ENCODE measurements at places on chromosomes 6 and 20.

- DNase-seq, result no peak
Observed at GRCh38 chr6:119717942-119718341, 368.4 kb upstream of the MAN1A1 start.

GRCh38 chr20:10984294-10984693 lies 310.5 kb upstream of the JAG1 start:
- no peak for DNase-seq

DNA sequence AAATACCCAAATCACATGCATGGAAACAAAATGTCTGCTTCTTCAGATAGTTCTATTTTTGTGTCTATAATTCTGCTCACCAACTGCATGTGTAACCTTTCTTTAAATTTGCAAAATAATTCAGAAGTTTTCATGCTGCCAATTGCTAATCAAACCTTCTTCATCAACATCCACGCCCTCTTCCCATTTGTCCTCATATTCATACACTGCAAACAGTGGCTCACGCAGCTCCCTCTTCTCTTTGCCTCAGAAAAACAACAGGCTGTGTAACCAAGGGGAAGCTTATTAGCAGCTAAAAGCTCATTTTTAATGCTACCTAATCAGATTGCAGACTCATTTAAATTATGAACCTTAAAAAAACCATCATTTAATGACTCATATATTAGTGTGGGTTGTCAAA lies 555.0 kb upstream of the EPHA7 start:
- no peak for DNase-seq

DNA sequence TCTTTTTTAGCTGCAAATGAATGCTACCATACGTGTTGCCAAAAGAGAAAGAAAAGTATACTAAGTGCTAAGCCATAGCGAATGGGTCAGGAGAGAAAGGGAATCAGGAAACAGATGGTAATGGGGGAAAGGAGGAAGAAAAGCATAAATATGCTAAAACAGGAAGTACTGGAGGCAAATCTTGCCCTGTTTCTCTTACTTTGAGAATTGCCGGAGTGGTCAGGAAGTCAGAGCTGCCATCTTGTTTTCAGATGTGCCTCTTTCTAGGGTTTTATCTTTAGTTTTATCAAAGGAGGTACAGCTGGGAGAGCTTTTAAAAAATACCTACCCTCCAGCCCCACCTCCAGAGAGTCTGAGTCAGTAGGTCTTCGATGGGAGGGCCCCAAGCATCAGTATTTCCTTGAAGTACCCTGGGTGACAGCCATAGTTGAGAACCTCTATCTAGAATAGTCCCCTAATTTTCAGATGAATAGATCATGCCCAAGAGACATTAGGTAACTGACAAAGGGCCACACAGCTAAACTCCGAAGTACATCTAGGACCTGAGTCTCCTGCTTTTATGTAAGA lies 193.3 kb downstream of the CLIC5 start:
- DNase-seq, result no peak

GRCh38 chr6:87747646-87748045 lies 45.6 kb upstream of the AKIRIN2 start:
- DNase-seq, result no peak

DNA sequence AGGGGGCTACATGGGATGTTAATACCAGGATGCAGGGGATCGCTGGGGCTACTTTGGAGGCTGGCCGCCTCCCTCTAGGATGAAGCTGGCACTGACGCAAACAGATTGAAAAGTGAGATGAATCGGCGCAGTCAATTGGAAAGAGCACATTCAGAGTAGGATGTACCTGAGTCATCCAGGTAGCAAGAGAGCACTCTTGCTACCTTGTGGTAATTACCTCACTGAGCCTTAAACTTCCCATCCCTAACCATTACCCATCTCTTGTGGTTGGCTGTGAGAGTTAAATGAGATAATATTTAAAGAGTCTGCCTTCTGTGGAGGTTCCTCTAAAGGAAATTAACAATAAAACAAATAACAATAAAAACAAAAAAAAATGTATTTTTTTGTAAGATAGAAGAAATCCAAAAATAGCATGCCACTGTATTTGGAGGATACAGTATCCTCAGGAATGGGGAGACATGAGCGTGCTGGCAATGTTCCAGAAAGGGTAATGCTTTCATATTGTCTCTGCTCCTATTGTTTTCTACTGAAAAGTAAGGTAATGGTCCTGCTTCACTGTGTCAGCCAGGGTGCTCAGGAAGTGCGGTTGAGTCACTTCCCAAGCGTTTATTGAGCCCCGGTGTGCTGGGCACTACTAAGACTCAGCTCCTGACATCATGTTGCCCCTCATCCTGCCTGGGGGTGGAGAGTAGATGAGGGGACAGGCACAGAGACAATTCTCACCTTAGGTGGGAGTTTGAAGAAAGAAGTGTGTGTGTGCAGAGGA lies 301.1 kb downstream of the EYA4 start:
- DNase-seq, result no peak

- no peak for DNase-seq
Observed at GRCh38 chr6:31529329-31530150, 778 bp downstream of the MCCD1 start.

GRCh38 chr20:58135441-58136148 lies 92.9 kb downstream of the ANKRD60 start:
- no peak for DNase-seq

GRCh38 chr6:3884007-3884745 lies 35.0 kb downstream of the FAM50B start:
- DNase-seq, result no peak

GRCh38 chr20:37868851-37869333 lies 34.0 kb upstream of the VSTM2L start:
- DNase-seq, result no peak

- no peak for DNase-seq
Observed at GRCh38 chr6:2385471-2385983, 140.1 kb upstream of the GMDS start.

GRCh38 chr6:117276778-117277316 lies 11.5 kb downstream of the VGLL2 start:
- DNase-seq, result no peak

DNA sequence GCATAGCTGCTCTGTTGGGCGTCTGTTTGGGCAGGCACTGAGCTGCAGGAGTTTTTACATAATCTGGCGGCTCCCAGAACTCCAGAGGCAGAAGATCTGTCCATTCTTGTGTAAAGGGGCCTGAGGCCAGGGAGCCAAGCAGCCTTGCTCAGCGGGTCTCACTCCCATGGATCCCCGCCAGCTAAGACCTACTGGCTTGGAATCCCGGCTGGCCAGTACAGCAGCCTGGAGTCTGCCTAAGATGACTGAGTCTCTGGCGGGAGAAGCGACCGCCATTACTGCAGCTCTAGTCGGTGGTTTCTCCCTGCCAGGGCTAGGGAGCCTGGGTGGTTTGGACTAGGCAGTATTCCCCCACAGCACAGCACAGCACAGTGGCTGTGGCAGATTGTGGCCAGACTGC lies 268.4 kb upstream of the SYNCRIP start:
- DNase-seq, result no peak

DNA sequence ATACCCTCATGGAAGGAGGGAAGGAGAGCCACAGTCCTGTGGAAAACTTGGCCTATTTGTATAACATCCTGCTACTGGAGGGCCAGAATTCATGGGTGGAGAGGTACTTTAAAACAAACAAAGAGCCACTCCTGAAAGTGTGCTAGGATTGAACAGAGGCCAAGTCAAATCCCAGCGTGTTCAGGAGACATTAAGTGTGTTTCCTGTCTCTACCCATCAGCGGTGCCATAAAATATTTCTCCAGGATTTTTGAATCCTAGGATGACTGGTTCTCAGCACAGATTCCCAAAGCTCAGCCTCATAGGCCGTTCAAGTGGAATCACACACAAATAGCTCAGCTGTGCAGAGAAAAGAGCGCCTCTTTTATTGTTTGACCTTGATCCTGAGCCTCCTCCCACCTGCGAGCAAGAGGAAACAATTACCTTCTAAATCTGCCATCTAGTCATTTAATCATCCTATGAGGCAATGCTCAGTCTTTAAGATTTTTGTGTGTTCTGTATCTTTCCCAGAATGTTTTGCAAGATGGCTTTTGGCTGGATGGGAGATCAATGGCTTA lies 31.8 kb upstream of the RALGAPA2 start:
- DNase-seq, result no peak

Measured in activated CD8-positive, alpha-beta memory T cell treated with anti-CD3 and anti-CD28 coated beads for 4 hours (primary cell).